ENCODE measurements at places on chromosomes 1 and 21. TPM values are rescaled to one million over a fixed set of nuclear protein-coding genes. Genes with fewer than 3 reads are reported as not detected.

ACTA1 gene
- 0.21 TPM for total RNA-seq

ITLN2 gene
- total RNA-seq = 0.96 TPM

SLC1A7 gene
- not detected for total RNA-seq

OXCT2 gene
- 0.55 TPM for total RNA-seq

GLMP gene
- 43.3 TPM for total RNA-seq

S100A11 gene
- total RNA-seq = 1,959 TPM

FCGR1A gene
- total RNA-seq = not detected

HHIPL2 gene
- total RNA-seq = 9.2 TPM

KRTAP21-2 gene
- not detected for total RNA-seq

CFHR2 gene
- not detected for total RNA-seq

TFAP2E gene
- total RNA-seq = 0.41 TPM

LCE1E gene
- total RNA-seq = not detected

All from A549 treated with Hydrocortisone at 1 μM for 4 hours (cell line).